ENCODE measurements at places on chromosomes 2 and 18.

GRCh38 chr2:41854227-41854626, 193.6 kb upstream of the PKDCC start:
- DNase-seq = no peak

- peak; percentile 11 for DNase-seq
These were observed 395.5 kb upstream of the HNRNPA3 start for GRCh38 chr2:176817061-176817565.

DNA sequence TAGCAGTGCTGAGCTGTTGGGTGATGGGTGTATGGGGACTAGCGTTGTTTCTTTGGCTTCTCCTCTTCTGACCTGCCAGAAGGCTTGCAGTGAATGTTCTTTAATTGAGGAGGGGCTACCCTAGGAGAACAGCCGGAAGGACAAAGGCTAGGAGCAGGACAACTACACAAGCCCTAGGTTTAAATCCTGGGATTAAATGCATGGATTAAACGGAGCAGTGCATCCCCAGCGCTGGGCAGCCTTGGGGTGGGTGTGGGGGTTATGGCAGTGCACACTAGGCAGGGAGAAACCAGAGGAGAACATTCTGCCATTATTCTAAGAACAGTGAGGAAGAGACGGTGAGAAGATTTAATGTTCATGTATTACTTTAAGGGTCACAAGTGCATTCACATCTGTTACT, 86.4 kb upstream of the MCFD2 start:
- DNase-seq = peak; percentile 65

GRCh38 chr2:197254776-197255530, 55.6 kb downstream of the ANKRD44 start:
- DNase-seq = no peak

DNA sequence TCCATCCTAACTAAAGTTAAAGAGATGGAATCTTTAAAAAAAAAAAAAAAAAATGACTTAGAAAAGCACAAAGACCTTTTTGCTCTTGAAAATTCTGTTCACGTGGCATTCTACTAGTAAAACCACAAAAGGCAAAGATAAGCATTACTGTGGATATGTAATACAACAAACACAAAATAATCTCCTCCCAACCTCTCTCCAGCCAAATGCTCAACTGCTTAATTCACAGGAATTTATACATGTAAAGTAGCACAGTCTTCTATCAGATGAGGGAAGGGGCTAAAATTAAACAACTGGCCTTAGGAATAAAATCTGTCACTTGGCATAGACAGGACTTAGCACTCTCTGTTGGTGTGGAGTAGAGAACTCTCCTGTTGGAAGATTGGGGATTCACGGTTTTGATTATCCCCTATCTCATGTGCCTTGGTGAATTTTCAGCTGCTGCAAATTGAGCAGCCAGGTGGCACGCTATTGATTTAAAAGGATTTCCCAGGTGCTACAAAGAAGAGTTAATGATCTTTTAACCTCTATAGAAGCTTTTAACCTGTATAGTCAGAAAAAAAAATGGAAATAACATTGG, 57.4 kb downstream of the ATIC start:
- DNase-seq = no peak

DNA sequence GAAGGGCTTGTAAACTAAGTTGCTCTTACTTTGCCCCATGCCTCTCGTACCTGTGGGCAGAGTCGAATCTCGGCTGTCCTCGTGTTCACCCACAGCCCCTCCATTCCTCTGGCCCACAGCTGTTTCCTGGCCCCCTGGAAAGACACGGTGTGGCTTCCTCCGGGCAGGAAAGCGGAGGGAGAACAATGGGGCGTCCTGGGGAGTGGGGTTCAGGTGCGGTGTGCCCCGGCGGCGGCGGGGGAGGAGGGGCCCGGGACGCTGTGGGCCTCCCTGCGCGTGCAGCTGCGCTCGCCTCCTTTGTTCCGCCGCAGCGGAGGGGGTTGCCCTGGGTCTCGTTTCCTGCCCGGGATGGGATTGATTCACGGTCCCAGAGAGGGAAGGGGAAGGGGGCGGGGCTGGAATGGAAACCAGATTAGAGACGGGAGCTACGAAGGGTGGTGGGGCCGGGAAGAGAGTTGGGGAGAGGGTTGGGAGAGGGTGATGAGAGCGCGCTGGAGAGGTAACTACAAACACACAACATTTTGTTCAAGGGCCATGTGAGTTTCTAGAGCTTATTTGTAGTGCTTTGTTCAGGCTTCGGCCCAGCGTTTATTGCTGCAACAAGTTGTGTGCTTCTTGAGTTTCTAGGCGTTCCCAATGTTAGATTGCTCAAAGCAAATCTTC, 796 bp downstream of the MYO1B start:
- peak; percentile 94 for DNase-seq

- DNase-seq = no peak
These were observed 225.1 kb downstream of the CMPK2 start for GRCh38 chr2:6640621-6641015.

- no peak for DNase-seq
These were observed 13.1 kb upstream of the CATIP start for GRCh38 chr2:218343591-218343990.

DNA sequence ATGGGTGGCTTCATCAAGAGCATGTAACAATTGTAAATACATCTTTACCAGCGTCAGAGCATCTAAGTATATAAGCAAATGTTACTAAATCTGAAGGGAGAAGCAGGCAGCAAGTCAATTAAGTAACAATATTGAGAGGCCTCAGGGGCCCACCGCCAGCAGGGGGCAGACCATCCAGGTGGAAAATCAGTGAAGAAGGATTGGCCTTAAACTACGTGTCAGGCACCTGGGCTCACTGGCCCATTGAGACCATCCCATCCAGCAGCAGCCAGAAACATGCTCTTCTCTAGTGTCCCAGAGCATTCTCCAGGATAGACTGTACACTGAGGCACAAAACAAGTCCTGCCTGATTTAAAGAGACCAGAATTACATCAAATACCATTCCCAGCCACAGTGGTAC, 96.2 kb upstream of the SNTG2 start:
- DNase-seq = peak; percentile 43

DNA sequence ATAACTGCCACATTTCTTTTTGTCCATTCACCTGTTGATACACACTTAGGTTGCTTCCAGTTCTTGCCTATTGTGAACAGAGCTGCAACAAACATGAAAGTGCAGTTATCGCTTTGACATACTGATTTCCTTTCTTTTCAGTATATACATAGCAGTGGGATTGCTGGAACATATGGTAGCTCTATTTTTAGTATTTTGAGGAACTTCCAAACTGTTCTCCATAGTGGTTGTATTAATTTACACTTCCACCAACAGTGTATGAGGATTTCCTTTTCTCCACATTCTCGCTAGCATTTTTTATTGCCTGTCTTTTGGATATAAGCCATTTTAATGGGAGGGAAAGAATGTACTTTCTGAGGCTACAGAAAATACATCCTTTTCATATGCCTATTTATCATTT, 167.4 kb downstream of the GULP1 start:
- no peak for DNase-seq

DNA sequence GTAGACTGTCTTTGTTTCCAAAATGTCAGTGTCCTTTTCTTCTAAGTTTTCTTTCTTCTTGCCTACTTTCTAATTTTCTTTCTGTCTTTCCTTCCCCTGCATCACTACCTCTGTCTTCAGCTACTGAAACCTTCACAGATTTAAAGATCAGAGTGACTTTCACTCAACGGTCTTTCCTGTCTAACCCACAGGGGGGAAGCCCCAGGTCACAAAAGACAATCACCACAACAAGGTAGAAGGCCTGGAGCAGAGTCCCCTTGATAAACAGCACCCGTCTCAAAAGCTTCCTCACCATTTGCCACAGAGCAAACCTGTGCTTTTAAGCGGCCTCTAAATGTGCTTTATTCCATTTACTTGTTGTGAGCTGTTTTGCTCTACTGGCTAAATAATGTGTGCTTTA, 665.4 kb downstream of the BCL11A start:
- DNase-seq = no peak

GRCh38 chr2:88737385-88737784, 45.9 kb downstream of the RPIA start:
- DNase-seq = no peak

DNA sequence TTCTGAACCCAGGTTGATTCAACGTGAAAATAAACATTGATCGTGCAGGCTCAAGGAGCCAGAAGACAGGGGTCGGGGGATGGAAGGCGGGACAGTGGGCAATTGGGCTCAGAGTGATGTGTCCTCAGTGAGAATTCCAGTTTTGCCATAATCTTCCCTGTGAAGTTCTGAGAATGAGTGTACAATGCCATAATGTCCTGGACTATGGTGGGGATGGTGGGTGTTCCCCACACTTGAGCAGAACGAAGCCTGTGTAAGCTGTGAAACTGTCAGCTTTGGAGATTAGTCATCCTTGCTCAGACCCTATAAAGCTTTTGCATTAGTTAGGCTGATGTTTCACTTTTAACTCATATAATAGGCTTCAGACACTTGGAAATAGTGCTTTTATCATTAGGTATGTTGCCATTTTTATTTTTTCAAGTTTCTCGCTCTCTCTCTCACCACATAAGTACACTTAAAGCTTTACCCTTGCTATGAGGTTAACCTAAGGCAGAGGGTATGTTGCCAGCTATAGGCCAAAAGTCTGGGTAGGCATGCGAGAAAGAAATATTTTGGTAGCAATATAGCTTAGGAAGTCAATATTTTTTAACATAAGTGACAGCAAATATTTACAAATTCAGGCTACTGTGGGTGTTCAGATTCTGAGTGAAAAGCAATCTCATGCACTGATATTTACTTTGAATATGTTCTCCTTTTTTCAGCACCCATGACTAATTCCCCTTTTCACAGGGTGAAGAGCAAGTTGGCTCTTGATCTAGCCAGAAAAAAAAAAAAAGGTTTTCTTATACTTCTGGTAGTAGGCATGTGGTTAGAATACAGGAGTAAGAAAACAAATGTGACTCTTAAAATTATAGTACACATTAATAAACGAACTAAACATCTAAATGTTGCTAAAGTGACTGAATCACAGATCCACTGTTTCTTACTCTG, 47.2 kb downstream of the CDC42EP3 start:
- DNase-seq = no peak

DNA sequence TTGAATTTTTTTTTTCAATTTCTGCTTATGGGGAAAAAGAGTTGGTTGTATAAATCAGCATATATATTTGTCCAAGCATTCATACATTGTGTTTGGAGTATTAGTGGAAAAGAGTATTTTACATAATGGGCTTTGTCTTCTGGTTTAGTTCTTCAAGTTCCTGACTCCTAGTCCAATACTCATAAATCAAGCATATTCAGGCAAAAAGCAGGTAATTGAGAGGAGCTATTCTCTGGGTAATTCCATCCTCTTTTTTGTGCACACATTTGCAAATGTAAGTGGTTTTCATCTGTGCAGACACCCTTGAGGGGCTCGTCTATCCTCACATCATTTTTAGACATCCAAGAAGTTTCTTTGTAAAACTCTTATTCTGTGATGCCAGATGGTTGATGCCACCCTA, 337.2 kb downstream of the ARHGAP15 start:
- no peak for DNase-seq

DNA sequence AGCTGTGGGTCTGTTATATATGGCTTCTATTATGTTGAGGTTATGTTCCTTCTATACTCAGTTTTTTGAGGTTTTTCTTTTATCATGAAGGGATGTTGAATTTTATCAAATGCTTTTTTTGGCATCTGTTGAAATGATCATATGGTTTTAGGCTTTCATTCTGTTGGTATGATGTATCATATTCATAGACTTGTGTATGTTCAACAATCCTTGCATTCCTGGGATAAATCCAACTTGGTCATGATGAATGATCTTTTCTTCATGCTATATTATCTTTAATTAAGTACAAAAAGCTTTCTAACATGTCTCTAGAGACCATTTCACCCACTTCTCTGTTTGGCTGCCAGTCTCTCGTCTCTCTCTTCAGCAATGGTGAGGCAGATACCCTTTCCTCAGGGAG, 54.2 kb downstream of the MDH1 start:
- DNase-seq = no peak

GRCh38 chr2:53407363-53408080, 360.1 kb upstream of the CHAC2 start:
- no peak for DNase-seq

GRCh38 chr2:88234760-88235159, 64.6 kb downstream of the THNSL2 start:
- DNase-seq = no peak

- no peak for DNase-seq
These were observed 541.8 kb downstream of the NUP35 start for GRCh38 chr2:183666031-183666430.

- DNase-seq = no peak
These were observed 65.4 kb upstream of the ASAP2 start for GRCh38 chr2:9141091-9141667.

DNA sequence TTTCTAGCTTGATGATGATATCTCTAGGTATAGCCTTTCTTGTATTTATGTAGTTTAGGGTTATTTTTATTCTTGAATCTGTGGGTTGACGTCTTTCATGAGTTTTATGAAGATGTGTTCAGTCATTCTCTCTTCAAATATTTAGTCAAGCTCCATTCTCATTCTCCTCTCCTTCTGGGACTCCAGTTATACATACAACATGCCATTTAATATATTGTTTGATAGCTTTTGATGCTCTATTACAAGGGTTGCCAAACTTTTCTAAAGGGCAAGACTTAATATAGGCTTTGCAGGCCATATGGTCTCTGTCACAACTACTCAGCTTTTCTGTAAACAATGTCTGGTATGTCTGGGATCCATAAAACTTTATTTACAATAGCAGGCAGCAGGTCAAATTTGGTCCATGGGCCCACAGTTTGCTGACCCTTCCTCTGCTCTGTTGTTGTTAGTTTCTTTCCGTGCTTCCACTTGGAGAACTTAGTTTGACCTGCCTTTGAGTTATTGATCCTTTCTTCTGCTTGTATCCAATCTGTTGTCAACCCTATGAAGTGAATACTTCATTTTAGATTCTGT, 40.6 kb upstream of the GPAT2 start:
- DNase-seq = no peak

- no peak for DNase-seq
These were observed 65.3 kb downstream of the MREG start for GRCh38 chr2:215948051-215948450.

DNA sequence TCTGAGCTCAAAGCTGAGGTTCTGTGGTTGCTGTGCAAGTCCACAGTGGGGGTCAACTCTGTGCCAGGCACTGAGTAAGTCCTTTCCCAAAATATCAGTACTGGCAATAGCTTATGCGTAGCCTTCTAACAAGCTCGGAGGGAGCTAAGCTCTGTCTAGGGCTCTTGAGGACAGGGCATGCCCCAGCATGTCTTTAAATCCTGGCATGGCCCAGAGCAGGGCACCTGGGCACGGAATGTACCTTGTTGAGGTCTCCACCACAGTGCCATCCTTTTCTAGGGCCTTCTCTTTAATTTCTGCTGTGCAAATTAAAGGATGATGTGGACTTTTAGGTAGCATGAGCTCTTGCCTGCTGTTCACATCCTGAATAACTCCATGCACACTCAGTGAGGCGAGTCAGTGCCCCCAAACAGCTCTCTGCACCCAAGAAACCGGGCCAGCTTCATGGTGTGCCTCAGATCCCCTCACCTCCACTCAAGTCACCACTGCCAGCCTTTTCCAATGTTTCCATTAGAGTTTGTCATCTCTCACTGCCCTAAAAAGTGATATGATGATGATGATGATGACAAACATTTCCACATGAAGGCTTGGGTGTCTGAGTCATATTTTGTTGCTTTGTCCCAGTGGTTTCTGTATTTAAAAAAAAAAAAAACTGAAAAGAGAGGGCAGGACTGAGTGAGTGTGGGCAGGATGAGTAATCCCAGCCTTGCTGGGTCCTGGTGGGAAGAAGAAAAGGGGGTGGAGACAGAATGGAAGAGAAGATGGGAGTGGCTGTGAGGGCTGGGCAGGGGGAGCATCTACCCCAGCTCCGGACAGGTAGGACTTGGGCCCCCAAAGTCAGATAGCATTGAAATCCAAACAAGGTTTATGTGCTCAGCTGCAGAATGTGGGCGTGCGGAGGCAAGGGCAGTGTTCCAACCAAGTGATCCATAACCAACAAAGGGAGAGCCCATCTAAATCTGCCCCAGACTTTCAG, 78.9 kb downstream of the ZBTB7C start:
- no peak for DNase-seq
